ENCODE measurements at places on chromosomes 16 and 17. TPM values are rescaled to one million over a fixed set of nuclear protein-coding genes. Genes with fewer than 3 reads are reported as not detected.

The PPP1R27 gene
- not detected for total RNA-seq

The FADS6 gene
- not detected for total RNA-seq

The GP1BA gene
- not detected for total RNA-seq

The CCT6B gene
- 0.15 TPM for total RNA-seq

The MPP2 gene
- total RNA-seq = 1.6 TPM

The ZPBP2 gene
- not detected for total RNA-seq

The CTRB2 gene
- not detected for total RNA-seq

The ARL5C gene
- total RNA-seq = not detected

The CTRB1 gene
- not detected for total RNA-seq

The CHST5 gene
- total RNA-seq = under 0.01 TPM

The CTF1 gene
- 4.7 TPM for total RNA-seq

The ABCA6 gene
- total RNA-seq = 0.84 TPM

The VPS25 gene
- 96.9 TPM for total RNA-seq

The UNC45B gene
- total RNA-seq = not detected

The BEAN1 gene
- not detected for total RNA-seq

The KRTAP4-6 gene
- not detected for total RNA-seq

The SP6 gene
- total RNA-seq = 0.34 TPM

The HERPUD1 gene
- 97.0 TPM for total RNA-seq

The OTOA gene
- 0.17 TPM for total RNA-seq

The SMPD3 gene
- total RNA-seq = not detected

The CLEC19A gene
- not detected for total RNA-seq

The LDHD gene
- 0.34 TPM for total RNA-seq

The C16orf92 gene
- not detected for total RNA-seq

The FBXO39 gene
- 0.34 TPM for total RNA-seq
